ENCODE measurements at places on chromosomes 6 and 20.

DNA sequence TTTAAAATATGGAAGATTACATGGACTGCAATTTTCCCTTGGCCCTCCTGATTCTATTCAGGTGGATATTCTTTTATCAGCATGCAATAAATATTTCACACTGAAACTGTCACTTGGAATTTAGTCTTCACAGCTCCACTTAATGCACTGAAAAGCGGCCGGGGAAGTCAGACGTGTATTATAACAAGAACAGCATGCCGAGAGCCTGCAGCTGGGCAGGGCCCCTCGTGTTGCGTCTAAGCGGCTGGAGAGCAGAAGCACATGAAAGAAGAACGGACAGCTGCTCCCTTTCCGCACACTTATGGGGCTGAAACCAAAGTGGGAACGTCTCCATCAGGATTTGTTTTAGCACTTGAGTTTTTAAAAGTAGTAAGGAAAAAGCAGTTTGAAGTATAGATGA lies 57.2 kb downstream of the LYRM4 start:
- DNase-seq: no peak

- no peak for DNase-seq
These were observed 94.6 kb downstream of the TFAP2A start for GRCh38 chr6:10320291-10320690.

DNA sequence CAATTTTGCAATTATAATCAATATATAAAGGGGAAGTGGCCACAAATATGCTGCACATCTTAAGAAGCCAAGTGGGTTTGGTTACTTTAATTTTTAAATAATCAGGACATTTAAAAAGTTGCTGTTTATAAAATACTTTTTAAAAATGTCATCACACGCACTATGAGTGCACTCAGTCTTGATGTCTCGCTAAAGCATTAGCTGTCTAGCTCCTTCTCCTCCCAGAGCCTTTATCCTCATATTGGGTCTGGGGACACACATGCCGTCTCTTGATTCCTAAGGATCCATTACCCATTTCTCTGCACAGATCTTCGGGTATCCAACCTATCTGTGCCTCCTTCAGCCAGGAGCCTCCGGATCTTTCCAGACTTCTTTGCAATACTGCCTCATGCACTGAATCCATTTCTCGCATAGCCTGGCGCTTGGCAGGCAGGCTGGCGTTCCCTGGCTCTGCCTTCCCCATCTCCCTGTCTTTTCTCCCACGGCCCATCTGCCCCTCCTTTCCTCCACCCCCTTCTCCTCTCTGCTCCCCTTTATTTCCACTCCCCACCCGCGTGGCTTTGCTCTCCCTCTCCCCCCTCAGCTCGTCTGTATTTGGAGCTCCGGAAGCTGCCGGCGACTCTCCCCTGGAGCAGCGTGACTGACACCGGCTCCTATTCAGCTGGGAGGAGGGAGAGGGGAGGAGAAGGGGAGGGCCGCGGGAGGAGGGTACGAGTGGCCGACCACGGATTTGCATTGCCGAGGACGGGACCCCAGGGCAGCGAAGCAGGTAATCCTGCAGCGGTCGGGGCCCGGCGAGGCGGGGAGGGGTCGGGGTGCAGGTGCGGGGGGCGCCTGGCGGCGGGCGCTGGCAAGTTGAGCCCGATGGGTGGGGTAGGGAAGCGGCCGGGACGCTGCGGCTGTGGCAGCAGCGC lies at the start of gene CAP2:
Gene CAP2 (plus strand): TSS at position 618 of the 914 bp plus-strand sequence. CDS start 27,961 bp downstream, outside the sequence.
- DNase-seq: no peak

DNA sequence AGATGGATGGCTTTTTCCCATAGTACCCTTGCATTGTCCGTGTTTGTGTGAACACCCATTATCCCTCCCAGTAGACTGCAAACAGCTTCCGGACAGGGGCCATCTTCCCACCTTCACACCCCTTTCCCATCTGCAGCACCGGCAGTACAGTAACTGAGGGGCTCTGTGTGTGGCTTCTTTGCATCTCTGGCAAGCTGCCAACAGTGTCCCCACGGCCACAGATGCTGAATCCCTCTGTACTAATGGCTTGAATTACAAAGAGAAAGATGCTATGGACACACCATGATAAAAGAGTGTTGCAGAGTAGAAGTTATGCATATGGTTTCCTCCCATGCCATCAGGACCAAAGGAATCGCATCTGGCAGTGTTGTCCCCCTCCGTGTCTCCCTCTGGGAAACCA lies 101.1 kb upstream of the CDYL start:
- DNase-seq: no peak

- no peak for DNase-seq
These were observed 113.0 kb downstream of the SYCP2 start for GRCh38 chr20:59820204-59821041.

DNA sequence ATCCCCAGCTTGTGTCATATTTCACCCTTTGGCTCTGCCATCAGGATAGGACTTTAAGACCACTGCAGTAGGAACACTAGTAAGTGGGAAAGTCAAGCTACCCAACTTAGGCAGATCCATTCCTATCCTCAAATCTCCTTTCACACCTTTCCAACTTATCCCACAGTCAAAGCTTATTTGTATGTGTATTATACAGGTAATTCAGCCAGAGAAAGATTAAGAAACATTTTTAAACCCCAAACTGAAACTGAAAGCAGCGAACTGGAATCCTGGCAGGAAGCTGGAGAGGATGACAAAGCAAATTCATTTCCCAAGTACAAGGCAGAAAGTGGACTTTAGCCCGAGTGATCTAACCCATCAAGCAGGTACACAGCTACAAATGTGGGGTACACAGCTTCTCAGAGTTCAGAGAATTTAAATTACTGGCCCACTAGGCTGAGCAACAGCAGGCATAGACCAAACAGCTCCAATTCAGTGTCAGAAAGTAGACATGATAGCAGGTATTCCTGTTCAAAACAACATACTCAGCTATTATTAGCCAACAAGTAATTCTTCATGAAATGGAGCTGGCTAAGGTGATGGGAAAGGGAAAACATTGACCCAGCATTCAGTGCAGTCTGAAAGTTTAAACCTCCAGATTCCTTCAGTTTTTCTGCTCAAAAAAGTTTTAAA lies 39.1 kb downstream of the ILRUN start:
- no peak for DNase-seq

- no peak for DNase-seq
These were observed 46.8 kb upstream of the NEDD9 start for GRCh38 chr6:11279284-11279689.

- DNase-seq: no peak
These were observed 12.4 kb downstream of the KIF3B start for GRCh38 chr20:32289661-32290431.

DNA sequence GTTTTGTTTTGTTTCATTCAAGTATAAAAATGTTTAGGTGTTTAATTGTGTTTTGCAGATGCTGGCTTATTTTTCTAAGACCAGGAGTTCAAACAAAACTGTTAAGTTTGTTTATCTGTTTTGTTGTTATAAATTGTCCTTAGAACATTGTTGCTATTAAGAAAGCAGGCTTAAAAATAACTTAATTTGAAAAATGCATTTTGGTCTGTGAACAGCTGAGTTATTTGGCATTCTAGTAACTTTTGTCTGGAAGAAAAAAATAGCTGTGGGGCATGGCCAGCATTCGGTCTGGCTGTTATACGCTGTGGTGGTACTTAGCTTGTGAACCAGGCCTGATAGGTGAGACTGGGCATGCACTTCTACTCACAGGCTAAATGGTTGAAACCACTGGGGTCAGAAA lies 37.8 kb downstream of the SLX4IP start:
- no peak for DNase-seq

DNA sequence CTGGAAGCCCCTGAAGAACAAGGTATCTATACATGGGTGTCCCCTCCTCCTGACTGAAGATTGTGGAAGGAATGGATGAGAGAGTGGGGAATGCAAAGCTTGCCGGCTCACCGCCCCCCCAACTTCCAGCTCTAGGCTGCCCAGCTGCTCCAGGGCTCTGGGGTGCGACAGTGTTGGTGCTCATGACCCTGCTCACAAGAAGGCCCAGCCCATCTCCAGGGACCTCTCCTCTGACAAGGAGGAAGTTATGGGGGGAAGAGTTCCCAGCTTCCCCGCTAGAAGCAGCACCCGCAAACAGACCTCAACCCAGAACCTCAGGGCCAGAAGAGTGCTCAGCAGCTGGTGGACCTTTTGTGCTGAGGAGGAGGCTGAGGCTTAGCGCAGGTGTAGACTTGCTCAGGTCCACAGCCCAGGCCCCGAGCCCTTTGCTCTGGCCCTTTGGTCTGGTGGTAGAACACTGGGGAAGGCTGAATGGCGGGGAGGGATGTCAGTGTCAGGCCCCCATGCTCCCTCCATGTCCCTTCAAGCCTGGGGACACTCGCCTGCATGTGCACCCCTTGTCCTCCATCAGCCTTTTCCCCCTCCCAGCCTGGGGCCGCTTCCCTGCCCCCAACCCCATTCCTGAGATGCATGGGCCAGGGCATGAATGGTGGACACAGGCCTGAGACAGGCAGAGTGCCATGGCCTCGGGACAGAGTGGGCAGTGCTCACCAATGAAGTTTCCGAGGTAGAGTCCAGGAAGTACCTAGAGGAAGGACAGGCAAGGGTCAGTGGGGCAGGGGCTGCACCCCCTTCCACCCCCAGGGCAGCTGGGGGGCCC lies 1.3 kb downstream of the DUSP15 start:
- no peak for DNase-seq

DNA sequence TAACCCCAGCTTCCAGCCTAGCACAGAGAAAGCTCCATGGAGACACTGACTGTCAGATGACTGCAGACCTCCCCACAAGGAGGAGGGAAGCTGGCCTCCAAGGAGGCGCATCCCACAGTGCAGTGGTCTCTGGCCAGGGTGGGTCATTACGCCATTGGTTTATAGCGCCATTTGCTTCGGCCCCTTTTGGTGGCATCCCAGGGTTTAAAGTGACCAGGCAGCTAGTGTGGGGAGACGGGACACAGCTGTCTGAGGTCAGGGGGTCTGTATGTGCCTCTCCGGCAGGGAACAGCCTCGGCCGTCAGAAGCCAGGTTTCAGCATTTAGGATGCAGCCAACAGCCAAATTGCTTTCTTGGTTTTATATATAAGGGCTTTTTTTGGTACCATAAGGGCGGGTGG lies 15.8 kb upstream of the PMEPA1 start:
- DNase-seq: no peak

DNA sequence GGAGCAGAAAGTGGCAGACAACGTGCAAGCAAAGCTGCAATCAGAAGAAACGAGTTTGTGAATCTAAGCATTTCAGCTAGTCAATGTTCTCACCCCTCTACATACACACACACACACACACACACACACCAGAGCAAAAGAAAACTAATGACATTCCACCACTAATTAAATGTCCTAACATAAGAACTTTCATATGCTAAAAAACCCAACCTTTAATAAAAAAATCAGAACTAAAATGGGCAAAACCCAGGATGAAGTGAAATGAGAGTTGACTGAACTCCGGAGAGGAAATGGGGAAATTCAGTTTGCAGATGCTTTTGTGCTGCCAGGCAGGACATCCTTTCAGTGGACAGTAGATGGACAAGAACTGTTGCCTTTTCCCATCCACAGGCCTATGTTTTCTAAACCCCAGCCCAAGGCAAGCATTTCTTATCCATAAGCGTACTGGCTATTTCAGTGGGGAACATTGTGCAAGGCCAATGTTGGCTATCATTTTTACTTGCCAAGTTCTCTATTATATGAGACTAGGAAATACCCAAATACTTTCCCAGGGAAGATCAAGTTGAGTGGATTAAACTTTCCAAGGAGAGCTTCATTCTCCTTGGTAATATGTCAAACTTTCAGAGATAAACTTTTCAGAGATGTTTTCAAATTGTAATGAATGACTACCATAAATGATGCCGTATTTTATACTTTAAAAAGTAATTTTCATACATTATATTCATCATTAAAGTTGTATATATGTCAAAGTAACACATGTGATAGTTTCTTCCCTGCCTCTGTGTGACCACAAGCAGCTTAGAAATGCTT lies 27.3 kb downstream of the RIN2 start:
- no peak for DNase-seq

DNA sequence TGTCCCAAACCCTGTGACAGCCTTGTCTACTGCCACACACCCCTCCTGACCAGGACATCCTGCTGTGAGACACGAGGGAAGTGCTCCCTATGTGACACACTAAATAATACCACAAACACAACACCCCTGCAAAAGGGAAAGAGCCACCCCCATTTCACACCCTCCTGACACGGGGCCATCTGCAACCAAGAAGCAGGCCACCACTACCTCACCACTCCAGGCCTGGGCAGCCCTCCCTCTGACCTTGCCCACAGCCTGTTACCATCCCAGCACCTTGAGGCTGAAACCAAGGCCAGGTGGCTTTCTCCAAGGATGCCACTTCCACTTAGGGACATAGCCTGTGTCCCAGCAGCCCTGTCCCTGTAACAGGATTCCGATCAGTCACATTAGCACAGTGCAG lies 68.2 kb downstream of the NINL start:
- no peak for DNase-seq

DNA sequence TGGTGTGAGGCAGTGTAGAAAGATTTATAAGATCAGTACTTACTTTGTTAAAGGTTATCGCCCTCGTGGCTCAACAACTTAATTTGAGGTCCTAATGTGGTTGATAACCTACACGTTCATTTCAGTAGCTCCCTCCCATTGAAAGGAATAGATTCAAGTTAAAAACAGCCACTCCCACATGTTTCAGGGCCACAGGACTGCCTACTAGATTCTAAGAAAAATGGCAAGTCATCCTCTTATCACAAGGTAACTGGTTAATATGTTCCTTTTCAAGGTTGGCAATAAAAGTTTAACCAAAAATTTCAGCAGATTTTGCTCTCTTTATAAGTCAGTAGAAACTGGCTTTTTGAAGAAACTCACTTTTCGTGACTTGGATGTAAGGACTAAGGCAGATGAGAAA lies 17.1 kb downstream of the GSTA2 start:
- DNase-seq: no peak

GRCh38 chr6:151260205-151260604 lies 20.4 kb downstream of the AKAP12 start:
- no peak for DNase-seq

GRCh38 chr20:45419188-45420091 lies 3.5 kb downstream of the PIGT start:
- no peak for DNase-seq

DNA sequence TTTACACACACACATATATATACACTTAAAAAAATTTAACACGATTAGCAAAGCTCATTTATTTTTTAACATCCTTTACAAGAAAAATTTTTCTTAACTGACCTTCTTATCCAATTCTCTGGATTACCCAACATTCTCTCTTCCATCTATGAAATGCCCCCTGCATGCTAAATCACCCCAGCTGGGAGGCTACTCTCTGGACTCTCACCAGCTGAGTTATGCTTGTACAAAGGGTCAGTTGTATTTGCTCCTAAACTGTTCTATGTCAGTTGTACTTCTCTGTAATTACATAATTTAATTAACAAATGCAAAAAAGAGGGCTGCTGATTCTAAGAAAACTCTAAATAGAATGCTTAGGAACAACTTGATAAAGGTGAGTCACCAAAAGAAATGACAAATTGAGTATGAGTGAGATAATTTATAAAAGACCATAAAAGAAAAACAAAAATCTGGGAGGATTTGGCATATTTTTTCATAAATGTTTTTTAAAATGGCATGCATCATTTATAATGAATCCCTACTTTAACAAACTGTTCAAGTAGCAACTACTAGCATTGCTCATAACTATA lies 120.5 kb downstream of the KIF13A start:
- DNase-seq: no peak
